ACHN (cell line): ENCODE measurements at places on chromosomes 7 and 10.

GRCh38 chr10:94963901-94964300 is 25.4 kb downstream of the CYP2C9 start:
- peak; percentile 57 for DNase-seq

DNA sequence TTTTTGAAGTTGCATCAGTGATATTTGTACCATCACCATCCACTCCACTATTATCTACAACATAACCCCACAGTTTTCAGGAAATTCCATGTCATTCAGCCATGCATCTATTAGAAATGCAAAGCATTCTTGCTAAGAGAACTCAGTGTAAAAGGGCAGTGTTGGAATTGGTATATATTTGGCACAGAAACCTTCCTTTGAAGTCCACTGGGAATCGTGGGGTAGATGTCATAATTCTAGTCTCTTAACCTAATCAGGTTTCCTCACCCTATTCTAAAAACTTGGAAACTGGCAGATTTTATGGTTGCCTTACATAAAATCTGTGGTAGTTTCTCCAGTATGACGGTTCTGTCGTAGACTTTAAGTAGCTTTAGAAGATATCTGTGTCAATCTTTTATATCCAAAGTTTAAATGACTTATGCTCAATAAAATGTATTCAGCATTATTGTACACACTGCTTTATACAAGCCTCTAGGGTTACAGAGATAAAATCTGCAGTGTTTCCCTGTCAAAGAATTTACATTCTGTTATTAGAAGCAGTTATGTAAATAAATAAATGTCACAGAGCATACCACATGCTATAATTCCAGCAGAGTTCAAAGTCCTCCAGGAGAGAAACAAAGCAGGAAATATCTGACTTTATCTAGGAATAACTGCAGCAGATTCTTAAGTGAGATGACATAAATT is 704.4 kb upstream of the CELF2 start:
- no peak for DNase-seq

DNA sequence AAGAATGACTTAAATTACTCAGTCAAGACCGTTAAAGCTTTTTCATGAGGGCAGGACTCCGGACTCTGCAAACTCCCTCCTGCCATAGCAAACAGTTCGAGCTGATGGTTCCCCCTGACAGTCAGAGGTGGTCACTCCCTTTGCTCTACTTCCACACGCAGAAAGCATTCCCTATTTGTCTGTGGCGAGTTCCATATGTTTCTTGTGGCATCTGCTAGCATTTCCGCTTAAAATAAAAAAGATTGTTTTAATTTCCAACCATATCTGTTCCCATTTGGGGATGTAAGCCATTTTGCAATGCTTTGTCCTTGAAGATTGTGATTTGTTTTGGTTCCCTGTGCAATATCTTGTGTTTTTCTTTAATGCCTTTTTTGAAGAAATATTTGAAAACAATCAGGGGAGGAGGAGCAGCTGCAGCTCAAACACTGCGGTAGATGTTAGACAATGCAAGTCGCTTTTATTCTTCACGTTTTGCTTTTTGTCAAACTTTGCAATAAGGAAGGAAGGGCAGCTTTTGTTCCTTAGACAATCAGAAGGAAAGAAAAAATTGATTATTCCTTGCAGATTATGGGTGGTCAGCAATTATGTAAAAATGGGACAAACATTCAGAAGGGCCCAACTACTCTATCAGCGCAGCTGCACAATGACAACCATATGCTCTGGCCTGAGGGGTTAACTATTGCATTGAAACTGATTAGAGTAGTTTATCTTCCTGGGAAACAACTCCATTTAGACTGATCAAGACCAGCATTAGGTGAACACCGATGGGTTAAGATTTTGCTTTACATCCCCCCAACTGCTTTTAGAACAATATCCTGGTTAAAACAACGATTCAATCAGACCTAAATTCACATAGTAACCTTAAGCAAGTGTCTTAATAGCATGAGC is 425.8 kb upstream of the NRP1 start:
- DNase-seq: no peak

GRCh38 chr7:26007510-26007909 is 144.5 kb upstream of the NFE2L3 start:
- no peak for DNase-seq
